ENCODE measurements at places on chromosomes 4 and X.

GRCh38 chr4:78565971-78566372 lies 14.4 kb downstream of the ANXA3 start:
- DNase-seq, result no peak

DNA sequence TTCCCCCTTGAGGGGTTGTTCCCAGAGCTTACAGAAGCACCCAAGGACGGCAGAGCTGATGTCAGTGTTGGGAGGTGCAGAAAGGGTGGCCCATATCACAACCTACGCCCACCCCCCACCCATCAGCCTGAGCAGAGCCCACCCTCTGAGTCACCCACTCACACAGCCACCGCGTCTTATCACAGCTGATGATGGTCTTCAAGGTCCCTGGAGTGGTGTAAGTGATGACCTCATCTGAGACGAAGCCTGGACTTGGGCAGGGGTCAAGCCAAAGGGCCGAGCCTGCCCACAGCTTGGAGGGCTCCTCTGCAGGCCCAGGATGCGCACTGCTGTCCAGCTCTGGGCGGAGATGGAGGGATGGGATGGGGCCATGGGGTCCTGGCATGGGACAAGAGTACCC lies 3.0 kb upstream of the HTRA3 start:
- no peak for DNase-seq

DNA sequence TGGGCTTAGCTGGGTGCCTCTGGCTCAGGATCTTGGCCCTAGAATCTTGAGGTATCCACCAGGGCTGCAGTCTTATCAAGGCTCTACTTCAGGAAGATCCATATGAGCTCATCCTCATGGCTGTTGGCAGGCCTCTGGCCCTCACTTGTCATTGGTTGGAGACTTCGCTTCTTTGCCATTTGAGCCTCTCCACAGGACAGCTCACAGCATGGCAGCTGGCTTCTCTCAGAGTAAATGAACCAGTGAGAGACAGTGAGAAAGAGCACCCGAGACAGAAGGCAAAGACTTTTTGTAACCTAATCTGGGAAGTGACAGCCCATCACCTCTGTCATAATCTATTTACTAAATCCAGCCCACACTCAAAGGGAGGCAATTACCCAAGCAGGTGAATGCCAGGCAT lies 236.8 kb downstream of the GPAT3 start:
- DNase-seq, result no peak

DNA sequence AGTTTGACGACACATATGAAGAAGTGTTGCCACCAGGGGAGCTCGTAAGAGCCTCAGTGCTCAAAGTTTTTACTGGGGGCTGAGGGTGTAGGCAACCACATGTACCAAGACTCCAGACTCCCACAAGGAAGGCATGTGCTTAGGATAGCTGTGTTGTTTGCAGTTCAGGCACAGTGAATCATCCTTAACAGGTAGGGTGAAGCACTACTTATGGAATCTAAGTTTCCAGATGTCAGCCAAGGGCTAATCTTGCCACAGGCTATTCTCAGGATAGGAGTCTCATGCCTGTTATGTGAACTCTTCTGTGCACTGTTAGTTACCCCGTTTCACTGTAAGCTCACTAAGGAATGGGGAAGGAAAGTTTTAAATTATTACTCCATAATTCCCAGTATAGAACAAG lies 202.6 kb downstream of the TMA16 start:
- DNase-seq, result no peak

DNA sequence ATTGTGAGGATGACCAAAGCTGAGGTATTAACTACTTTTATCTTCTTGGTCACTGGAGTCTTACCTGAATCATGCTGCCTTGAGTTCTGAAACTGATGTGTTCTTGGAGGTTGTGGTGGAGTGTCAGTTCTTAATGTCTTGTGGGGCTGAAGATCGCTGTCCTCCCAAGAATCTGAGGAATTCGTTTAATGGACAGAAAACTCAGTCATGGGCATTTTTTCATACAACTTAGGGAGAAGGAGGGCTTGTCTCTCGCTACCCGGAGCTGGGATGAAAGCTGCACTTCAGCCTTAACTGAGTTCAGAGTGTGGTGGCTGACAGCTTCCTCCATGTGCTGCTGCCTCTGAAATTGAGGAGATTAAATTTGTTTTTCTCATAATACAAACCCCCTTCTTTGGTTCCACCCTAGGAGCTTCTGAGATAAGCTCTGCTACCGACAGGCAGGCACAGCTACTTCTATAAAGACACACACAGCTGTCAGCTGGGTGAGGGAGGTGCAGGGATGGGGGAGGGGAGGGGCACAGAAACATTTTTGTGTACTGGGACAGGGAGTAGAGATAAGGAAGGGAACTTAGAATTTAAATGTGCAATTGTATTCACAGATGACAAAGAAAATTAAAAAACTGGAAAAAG lies 30.8 kb downstream of the RBBP7 start:
- DNase-seq, result no peak

GRCh38 chrX:119529345-119530276 lies 35.6 kb downstream of the STEEP1 start:
- no peak for DNase-seq

DNA sequence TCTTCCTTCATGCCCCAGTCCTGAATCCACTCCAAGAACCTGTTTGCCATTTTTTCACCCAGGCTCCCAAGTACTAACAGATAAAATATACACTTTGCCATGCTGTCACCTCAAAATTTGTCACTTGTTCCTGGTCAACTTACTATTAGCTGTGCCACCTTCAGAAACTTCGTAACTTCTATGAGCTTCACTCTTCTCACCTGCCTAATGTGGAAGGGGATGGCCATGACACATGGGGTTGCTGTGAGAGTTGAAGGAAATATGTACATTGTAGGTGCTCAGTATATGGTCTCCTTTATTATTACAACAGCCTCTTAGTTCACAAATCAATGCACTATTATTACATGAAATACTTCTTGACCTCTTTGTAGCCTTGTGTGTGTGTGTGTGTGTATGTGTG lies 10.4 kb downstream of the TMSB4X start:
- no peak for DNase-seq

- DNase-seq, result no peak
Observed at GRCh38 chrX:18415386-18415785, 10.0 kb upstream of the CDKL5 start.

DNA sequence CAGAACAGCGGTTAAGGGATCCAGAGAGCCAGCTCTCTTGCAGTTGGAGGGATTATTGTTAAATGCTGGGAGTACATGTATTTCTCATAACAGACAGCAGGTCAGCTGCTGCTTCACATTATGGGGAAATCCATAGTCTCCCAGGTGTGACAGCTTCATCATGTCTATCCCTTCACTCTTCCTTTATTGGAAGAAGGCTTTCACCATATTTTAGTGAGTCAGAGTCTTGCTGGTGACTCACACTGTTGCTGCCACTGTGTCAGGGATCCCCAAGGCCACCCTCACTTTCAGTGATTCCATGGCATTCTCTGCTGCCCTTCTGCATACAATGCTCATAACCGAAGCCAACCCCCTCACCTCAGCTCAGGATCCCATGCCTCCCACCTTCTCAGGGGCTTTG lies 32.9 kb upstream of the PAGE5 start:
- no peak for DNase-seq

- DNase-seq, result no peak
Observed at GRCh38 chrX:30488092-30488491, 89.5 kb downstream of the TASL start.

- DNase-seq, result no peak
Observed at GRCh38 chr4:76488455-76488854, 53.4 kb downstream of the SHROOM3 start.

DNA sequence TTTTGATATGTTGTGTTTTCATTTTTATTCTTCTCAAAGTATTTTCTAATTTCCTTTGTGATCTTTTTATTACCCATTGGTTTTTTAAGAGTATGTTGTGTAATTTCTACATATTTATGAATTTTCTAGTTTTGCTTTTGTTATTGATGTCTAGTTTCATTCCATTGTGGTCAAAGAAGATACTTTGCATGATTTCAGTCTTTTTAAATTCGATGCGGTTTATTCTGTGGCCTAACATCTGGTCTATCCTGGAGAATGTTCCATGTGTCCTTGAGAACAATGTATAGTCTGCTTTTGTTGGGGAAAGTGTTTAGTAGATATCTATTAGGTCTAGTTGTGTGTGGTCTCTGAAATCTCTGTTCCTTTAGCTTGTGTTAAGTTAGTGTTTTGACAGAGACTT lies 46.2 kb downstream of the PPEF1 start:
- no peak for DNase-seq

DNA sequence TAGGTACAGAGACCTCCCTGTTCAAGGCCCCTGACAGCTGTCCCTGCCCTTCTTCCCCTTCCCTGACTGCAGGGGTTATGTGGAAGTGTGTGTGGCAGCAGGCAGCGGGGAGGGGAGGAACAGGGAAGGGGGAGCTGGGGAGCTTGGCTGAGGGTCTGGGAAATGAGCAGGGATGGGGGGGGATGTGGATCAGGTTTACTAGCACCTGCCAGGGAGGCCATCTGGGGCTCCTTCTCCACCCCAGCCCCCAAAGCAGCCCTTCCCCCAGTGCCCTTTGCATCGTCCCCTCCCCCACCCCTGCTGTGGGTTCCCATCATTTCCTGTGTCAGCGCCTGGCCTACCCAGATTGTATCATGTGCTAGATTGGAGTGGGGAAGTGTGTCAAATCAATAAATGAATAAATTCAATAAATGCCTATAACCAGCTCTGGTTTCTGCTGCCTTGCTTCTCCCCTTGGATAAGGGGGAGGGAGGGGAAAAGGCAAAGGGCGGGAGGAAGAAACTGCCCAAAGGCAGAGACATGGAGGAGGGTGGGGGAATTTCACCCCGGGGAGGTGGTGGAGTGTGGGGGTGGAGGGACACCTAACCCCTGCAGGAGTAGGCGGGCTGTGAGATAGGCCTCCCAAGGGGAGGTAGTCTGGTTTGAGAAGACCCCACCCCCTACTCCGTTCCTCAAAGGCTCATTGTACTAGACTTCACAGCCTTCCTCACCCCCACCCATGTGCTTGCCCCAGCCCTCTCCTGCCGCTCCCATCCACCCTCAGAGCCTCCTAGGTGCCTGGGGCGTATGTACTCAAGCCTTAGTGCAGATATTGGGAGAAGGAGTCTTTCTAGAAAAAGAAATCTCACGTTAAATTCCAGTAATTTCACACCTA lies 3.2 kb downstream of the CXorf65 start:
- no peak for DNase-seq

DNA sequence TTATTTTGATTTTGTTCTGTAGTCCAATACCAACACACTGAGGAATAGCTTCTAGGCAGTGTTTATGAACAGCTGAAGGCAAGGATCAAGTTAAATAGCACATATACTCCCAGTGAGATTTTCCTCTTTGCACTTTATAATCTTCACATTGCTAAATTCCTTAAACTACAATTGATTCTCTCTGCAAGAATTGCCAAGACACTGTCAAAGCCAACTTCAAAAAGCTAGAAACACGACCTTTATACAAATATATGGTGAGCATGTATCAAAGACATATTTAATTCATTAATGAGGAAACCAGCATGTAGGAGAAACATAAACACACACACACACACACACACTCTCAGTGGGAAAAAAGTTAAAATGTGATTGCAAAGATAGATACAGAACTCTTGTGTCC lies 86.4 kb upstream of the FAM9C start:
- DNase-seq, result no peak

DNA sequence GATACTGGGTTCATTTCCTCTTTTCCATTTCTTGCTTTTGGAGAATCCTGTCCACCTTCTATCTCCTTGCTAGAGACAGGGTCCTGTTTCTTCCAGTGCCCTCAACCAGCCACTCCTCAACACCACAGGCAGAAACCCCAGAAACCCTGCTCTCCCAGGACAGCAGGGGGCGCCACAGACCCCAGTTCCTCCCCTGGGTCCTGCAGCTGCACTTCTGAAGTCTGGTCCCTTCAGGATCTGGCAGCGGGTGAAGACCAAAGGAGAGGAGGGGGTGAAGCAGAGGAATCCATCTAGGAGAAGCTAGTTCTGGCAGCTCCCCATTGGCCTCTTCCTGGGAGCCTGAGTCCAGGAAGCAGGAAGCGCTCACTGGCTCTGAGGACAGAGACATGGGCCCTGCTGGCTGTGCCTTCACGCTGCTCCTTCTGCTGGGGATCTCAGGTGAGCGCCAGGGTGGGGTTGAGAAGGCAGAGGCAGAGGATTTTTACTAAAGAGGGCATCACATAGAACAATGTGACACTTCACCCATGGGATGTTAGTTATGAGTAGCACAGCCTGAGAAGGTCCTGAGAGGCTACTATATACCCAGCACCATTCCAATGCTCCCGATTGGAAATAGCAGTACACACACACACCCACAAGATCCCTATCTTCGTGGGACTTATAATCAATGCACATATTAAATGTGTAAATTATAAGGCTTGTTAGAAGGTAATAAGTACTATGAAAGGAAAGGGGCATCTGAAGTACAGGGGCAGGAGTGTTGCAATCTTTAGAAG lies at the start of gene PRSS48:
Gene PRSS48 (plus strand): TSS at position 375 of the 776 bp plus-strand sequence. CDS start 12 bp downstream, at position 387.
- no peak for DNase-seq

DNA sequence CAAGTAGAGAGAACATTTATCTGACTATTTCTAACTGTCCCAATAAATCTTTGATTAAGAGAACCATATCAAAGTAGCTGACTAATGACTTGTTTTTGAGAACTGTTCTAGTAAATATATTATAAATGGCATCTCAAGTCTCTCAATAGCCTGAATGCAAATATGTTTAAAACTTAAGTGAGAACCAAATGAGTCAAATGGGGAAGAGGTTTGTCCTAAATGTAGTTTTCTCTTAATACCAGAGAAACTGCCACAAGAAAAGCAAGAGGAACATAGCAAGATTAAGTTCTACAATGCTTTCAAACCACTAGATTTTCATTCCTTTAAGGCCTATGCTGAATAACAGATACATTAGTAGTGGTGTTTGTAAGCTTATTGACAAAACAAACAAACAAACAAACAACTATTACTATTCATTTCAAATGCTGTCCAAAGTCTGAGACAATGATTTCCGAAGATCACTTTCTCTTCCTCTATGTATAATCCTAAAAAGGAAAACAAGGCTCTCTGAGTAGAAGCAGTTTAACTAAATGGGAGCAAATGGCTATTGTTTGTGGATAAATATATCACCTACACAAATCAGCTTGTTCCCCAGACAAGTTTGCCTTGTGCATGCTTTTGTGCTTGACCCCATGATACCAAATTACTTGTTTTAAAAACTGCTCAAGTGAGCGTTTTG lies 408.4 kb upstream of the EMCN start:
- DNase-seq, result no peak

DNA sequence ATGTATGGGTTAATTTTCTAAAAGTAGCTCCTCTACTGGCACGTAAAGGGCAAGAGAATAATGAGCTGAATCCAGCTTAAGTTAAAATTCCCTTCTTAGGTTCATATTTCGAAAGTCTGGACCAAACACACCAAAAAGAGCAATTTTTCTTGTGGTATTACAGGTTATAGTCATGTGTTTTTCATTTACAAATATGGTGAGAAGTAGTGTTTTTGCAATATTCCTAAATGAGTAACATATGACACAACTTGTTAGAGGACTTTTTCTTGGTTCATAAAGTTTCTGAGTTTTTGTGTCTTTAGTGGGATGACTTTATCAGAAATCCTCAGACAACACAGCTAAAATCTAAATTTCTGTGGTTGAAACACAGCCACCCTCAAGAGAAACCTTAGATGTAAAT lies 172.1 kb downstream of the AFF2 start:
- no peak for DNase-seq

- no peak for DNase-seq
Observed at GRCh38 chr4:121785479-121785878, 15.6 kb upstream of the EXOSC9 start.
